ENCODE measurements at places on chromosomes 3 and 15.

GRCh38 chr15:56786966-56787365, 53.7 kb upstream of the ZNF280D start:
- DNase-seq = no peak

DNA sequence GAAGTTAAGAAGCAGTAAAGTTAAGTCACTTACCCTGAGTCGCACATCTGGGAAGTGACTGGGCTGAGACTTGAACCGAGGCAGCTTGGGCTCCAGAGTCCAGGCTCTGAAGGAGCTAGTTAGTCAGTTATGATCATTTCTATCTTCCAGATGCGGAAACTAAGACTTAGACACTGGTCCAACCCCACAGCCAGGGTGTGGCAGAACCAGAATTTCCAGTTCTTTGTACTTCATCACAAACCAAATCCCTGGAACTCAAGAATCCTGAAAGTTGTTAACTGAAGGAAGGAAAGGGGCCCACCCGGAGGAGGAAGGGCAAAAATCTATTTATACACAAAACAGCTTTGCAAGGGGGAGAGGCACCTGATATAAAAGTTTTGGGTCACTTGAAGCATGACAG, 389.9 kb downstream of the SHQ1 start:
- DNase-seq = no peak

DNA sequence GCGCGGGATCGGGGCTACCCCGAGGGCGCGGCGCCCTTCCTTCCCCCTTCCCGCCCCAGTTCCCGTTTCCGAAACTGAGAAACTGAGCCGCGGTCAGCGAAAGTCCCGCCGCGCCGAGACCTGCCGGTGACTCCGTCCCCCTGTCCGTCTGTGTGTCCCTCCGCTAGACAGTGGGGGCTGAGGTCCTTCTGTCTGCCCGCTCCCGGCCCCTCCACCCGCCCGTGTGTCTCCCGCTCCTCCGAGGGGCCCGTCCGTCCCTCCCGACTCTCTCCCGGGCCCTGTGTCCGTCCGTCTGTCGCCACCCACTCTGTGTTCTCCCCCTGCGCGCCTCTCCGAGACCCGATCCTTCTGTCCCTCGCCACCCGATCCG, 426 bp downstream of the PRKCD start:
- DNase-seq = no peak

GRCh38 chr15:39565851-39566250, 15.0 kb upstream of the THBS1 start:
- no peak for DNase-seq

GRCh38 chr3:130894130-130894985, 474 bp downstream of the ATP2C1 start:
- peak; percentile 15 for DNase-seq

GRCh38 chr3:108125550-108126071, 34.8 kb upstream of the CD47 start:
- DNase-seq = no peak

DNA sequence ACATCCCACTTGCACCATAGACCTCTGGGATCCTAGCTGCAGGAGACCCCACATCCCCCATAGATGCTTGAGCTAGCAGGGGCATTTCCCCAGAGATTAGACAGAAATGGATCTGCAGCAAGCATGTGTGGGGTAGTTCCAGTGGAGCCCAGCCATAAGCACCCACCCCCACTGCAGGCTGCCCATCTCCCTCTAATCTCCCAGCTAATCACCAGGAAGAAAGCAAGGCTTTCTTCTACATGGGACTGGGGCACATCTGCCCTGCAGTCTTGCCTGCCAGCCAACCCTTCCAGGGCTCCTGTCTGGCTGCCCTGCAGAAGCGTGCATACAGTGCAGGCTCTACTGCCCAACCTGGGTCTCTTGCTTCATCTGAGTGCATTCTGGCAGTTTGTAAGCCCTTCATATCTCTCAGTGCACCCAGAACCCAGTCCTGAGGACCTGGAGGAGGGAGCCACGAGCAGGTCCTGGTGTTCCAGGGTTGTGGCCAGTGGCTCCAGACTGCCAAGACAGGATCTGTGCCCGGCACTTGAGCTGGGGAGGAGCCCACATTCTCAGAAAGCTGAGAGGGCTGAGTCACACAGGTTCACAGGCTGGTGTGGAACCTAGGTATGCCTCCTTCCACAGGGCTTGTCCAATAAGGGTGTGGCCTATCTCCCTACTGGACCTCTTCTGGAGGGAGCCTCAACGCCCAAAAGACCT, 49.9 kb upstream of the IGSF11 start:
- no peak for DNase-seq

- DNase-seq = no peak
Observed at GRCh38 chr3:121531269-121531668, 14.5 kb downstream of the POLQ start.

DNA sequence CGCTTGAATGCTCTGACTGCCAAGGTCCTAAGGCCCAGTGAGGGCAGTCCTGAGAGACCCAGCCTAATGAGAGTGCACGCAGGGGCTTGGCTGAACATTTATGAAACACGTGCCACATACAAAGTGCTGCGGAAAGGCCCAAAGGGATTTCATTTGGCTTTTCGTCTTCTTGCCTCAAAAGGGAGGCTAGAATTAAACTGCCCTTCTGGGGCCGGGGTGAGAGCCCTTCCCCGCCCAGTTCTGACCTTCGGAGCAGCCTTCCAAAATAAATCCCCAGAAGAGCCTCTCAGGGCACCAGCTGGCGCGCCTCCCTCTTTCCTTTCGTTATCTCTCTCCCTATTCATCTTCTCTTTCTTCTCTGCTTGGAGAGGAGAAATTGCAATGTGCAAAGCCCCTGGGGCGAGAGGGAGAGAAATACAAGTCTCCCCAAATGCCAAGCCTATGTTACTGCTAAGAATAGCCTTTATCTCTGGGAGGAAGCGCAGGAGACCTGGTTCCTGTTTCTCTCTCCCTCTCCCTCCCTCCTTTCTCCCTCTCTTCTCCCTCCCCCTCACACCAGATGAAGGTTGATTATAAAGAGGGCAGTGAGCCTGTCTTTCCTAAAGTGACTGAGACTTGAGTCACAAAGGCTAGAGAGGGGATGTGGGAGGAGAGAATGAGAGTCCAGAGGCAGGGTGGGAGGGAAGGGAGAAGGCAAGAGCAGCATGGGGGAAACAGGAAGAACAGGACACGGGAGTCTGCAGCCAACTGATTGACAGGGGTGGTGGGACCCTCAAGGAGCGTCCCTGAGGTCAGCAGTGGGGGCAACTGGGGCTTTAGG, 36.7 kb upstream of the NDUFB4 start:
- DNase-seq = peak; percentile 90

- DNase-seq = peak; percentile 46
Observed at GRCh38 chr15:87739081-87739480, 517.5 kb downstream of the NTRK3 start.

DNA sequence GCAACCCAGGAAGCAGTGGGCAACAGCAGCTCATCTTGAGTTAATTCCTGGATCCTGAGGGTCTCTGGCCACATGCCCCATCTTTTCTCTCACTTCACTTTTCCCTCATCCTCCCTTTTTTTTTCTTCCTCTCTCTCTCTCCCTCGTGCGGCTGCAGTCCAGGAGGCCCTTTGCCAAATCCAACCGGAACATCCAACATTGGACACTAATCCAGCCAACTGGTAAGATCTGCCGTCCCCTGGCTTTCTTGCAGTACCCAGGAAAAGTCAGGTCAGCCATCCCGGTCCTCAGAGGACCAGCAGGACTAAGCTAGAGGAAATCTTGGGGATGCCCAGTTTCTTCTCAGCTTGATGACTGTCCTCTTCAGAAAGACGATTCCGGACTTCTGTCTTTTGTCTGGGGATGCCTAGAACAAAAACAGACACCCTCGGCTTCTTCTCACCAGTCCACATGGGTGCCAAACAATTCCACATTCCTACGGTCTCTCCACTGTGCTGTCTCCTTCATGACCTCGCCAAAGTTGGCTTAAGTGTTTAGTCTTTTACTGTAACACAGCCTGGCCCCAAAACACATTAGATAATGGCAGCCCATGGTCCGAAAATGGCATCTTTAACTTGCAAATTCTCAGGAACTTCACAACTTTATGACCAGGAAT, 115.6 kb downstream of the GSK3B start:
- no peak for DNase-seq

DNA sequence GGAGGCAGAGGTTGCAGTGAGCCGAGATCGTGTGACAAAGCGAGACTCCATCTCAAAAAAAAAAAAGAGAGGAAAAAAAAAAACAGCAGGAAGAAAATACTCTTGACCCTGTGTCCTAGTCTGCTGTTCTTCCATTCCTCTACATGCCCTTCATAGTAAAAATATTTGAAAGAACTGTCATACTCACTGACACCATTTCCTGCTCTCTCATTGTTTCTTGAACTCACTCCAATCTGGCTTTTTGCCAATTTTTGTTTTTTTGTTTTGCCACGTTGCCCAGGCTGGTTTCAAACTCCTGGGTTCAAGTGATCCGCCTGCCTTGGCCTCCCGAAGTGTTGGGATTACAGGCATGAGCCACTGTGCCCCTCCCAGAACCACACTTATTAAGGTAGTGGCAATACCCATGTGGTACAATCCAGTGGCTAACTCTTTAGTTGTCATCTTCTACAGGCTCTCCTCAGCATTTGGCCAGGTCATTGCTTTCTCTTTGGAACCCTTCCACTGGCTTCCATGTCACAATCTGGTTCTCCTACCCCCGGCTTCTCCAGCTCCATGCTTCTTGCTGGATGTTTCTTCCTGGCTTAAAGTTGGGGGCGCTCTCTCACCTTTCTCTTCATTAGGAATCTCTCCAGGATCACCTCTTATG, 238.2 kb upstream of the C2CD4B start:
- DNase-seq = peak; percentile 84

- peak; percentile 5 for DNase-seq
Observed at GRCh38 chr3:129940086-129940485, 34.4 kb upstream of the TRH start.

DNA sequence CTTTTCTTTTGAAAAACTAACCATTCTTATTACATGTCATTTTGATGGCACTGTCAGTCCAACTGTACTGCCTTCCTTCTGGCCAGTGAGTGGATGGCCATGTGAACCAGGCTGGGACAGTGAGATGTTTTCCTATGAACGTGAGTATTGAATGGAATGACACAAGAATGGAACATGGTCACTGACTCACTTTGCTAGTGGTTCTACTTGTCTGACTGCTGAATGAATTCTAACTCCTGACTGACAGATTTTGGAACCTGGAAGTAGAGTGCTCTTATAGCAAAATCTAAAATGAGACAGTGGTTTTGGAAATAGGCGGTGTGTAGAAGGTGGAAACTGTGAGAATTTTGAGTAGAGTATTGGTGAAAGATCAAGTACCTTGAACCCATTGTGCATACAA, 606.9 kb upstream of the KCNMB2 start:
- DNase-seq = no peak

GRCh38 chr15:77568014-77568972, 64.4 kb downstream of the LINGO1 start:
- DNase-seq = no peak

DNA sequence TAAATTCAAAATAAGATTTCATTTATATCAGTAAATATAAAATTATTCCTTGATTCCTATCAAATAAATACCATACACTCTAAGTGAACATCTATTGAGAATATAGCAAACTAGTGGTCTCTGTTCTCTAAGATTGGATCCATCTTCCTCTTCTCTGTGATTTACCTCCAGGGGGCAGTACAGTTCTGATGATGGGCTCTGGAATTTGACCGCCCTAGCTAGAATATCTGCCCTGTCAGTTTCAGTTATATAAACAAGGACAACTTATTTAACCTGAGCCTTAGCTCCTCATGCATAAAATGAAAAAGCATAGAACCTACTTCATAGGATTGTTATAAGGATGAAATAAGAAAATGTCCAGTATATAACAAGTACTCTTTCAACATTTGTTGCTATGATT, 171.1 kb upstream of the CCDC54 start:
- peak; percentile 41 for DNase-seq

DNA sequence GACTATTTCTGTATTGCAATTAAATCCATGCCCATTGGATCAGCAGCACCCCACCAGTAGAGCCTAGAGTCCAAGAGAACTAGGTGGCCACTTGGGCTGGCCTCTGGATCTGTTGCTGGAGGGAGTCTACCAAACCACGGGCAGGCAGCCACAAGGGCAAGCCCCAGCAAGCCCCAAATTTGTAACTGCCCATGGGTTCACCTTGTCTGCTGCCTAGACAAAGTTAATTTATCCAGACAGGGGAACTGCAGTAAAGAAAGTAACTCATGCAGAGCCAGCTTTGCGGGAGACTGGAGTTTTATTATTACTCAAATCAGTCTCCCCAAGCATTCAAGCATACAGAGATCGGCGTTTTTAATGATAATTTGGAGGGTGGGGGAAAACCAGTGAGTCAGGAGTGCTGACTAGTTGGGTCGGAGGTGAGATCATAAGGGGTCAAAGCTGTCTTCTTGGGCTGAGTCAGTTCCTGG, 74.0 kb upstream of the TERB2 start:
- no peak for DNase-seq

GRCh38 chr15:57248074-57248473, 128.2 kb upstream of the CGNL1 start:
- no peak for DNase-seq

DNA sequence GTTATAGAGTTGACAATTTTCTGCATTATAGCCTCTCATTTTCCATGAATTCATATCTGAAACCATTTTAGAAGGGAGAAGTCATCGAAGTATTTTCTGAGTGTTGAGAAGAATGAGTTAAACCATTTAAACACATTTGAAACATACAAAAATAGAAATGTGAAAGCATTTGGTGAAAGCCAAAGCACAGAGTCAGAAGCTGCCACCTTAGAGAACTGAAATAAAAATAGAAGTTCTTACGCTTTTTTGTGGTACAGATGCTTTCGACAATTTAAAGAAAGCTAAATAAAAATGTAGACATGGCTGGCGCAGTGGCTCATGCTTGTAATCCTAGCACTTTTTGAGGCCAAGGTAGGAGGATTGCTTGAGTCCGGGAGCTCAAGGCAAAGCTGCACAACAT, 9.0 kb downstream of the FANCD2OS start:
- DNase-seq = no peak

- no peak for DNase-seq
Observed at GRCh38 chr15:100234158-100235029, 107.4 kb downstream of the ADAMTS17 start.

GRCh38 chr15:94470492-94470891, 239.1 kb downstream of the MCTP2 start:
- DNase-seq = no peak

GRCh38 chr15:43748376-43748775, 2.1 kb downstream of the PDIA3 start:
- peak; percentile 13 for DNase-seq

GRCh38 chr3:138093721-138094120, 21.7 kb downstream of the DZIP1L start:
- DNase-seq = no peak

DNA sequence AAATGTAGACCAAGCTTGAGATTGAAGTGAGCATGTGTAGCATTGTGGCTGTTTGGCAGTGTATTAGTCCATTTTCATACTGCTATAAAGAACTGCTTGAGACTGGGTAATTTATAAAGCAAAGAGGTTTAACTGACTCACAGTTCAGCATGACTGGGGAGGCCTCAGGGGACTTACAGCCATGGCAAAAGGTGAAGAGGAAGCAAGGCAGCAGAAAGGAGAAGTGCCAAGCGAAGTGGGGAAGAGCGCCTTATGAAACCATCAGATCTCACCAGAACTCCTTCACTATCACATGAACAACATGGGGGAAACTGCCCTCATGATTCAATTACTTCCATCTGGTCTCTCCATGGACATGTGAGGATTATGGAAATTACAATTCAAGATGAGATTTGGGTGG, 8.6 kb upstream of the CERS3 start:
- no peak for DNase-seq

All from fibroblast of skin of right quadriceps (primary cell).